ENCODE measurements at places on chromosomes 2 and 18.

DNA sequence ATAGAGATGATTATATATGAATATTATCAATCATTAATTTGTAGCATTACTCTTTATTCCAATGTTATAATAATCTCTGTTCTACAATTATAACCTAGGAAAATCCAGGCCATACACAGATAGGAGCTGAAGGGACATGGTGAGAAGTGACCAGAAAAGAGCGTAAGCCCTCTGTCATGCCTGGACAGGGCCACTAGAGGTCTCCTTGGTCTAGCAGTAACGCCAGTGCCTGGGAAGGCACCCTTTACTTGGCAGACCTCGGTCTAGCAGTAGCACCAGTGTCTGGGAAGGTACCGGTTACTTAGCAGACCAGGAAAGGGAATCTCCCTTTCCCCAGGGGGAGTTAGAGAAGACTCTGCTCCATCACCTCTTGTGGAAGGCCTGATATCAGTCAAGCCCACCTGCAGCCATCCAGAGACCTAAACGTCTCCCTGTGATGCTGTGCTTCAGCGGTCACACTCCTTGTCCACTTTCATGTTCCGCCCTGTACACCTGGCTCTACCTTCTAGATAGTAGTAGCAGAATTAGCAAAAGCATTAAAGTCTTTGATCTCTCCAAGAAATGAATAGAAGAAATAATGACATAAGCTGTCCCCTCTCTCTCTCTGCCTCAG lies 447.5 kb upstream of the FSIP2 start:
- DNase-seq = peak; percentile 35

DNA sequence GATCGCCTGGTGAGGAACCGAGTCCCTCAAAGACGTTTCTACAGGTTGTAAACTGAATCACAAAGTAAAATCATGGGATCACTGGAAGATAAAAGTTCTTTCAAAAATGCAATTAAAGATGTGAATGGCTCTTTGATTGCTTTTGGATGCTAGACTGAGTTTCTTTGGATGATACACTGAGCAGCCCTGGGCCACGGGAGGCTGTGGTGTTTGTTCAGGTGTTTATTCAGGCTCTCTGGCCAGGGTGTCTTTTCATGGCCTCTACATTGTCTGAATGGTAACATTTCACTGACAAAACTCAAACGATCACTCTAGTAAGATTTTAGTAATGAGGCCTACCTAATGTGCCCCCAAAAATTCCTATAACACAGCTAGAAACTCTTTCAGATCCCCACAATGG lies 48.4 kb upstream of the SPATS2L start:
- no peak for DNase-seq

- no peak for DNase-seq
Measured at GRCh38 chr2:134636714-134637113, 82.1 kb downstream of the TMEM163 start.

GRCh38 chr18:33469699-33470098 lies 29.2 kb upstream of the CCDC178 start:
- no peak for DNase-seq

DNA sequence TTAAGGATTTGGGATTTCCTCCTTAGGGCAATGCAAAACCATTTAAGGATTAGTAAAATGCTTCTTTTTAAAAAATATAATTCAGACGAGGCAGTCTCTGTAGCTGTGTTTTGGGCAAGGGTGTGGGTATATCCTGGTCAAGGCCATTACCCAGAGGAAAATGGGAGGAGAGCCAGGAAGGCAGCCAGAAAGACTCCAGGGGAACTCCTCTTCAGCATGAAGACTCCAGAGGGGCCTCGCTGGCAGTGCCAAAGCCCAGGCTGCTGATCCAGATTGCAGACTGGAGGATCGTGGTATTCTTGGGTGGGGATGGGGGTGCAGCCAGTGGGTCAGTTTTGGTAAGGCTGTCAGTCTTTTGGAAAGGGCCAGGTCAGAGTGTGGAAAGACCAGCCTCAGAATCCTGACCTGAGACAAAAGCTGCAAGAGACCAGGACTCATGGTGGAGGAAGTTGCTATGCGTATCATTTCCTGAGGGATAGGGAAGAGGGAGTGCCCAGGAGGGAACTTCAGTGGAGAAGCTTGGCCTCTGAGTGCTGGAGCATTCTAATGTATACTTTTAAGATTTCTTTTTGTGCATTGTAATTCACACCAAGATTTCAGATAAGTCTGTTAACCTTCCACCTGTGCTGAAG lies 20.9 kb upstream of the RAB11FIP5 start:
- no peak for DNase-seq

DNA sequence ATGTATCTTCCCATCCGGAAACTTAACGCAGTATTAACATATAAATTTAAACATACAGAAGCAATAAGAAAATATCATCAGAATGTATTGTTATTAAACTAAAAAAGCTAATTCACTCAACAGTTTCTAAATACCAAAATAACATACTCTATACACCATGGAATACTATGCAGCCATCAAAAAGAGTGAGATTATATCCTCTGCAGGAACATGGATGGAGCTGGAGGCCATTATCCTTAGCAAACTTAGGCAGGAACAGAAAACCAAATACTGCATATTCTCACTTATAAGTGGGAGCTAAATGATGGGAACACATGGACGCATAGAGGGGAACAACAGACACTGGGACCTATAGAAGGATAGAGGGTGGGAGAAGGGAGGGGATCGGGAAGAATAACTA lies 127.1 kb downstream of the CD226 start:
- no peak for DNase-seq
